ENCODE measurements at places on chromosomes 12 and 14.
A peak's percentile ranks its signal among the peaks of the same experiment; 100 is the strongest.

DNA sequence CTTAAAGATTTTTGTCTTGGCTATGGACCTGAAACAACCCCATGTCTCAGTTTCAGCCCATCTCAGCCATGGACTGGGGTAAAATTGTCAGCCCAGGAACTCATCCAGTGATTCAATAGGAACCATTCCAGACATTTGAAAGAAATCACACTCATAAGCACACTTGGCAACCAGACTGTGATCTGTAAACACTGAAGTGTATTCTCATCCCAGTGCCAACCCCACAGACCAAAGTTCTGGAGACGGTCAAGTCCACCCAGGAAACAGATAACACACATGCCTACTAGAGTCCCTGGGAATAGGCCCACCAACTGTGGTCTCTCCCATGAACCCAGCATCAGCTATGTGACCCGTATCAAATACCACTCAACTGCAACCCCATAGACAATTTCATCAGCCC lies 804.6 kb downstream of the TRHDE start:
- DNase-seq: no peak

DNA sequence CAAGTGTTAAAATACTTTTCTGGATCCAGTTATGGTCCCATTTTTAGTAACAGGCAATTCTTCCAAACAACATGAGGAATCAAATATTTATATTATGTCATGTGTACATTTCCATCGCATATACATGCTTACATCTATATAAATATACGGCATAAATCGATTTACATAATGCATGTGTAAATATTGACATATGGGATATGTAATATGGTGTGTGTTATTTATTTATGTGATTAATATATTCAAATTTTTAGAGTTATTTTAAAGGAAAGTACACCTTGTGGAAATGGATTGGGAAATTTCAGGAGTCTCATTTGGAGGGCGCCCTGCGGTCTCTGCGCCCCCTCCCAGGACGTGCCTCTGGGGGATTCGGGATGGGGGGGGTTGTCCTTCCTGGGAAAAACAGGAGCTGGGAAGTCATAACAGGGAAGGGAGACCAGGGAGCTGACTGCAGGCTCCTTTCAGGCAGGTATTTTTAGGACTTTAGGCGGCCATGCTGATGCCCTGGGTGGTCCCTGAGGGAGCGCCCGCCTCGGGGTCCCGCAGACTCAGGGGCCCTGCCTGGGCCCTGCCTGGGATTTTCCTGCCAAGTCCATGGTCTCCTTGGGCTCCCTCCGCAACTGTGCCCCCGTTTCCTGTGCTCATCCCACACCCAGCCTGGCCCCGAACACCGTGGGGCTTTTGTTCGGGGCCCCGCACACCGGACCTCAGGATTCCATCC lies 82.7 kb upstream of the SFSWAP start:
- no peak for DNase-seq

- DNase-seq: no peak
Measured at GRCh38 chr12:32402946-32403345, 3.6 kb downstream of the FGD4 start.

DNA sequence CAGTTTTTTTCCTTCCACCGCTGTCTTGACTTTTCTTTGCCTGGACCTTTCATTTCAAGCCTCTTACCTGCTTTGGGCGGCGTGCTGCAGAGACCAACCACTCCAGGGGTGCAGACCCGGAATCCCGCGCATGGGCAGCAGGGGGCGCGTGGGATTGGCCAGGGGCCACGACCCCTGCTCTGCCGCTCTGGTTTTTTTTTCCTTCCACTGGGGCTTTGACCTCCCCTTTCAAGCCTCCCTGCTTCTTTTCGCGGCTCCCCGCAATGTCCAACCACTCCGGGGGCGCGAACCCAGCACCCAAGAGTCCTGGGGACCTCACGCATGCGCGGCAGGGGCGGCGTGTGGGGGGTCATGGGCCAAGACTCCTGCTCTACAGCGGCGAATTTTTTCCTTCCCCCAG lies 325.1 kb downstream of the ALG10 start:
- DNase-seq: peak; percentile 35

DNA sequence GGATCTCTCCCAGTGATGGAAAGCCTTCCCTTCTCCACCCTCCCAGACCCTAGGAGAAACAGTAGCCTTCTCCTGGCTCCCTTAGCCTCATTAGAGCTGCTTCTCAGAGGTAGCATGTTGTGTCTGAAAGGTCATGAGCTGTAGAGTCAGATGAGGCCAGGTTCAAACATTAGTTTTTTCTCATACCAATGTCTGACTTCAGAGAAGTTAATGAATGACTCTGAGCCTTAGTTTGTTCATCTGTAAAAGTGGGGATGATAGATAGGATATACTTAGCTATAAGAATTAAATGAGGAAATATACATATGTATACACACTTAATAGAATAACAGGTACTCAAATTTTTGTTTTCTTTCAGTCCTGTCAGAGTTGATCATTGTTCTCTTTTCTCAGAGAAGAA lies 523 bp downstream of the SLC6A13 start:
- DNase-seq: no peak

- no peak for DNase-seq
Measured at GRCh38 chr14:95531969-95532368, 2.9 kb upstream of the GLRX5 start.

DNA sequence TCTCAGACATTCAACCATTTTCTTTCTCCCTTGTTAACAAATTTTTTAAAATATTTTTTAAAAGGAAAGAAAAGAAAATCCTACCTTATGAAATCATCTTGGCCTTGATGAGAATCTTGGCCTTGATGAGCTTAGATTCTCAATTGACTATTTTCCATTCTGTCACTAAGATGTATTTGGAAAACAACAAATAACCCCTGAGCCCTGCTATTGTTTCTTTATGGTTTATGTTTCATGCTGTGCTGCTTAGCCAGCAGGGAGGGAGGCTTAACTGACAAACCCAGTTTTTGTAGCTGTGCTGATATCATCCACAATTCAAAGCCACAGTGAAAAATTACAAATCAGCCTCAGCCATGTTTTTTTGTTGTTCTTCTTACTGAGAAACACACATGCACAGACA lies 404.1 kb downstream of the RAD51B start:
- no peak for DNase-seq

GRCh38 chr14:102551995-102552705 lies 40.3 kb upstream of the RCOR1 start:
- no peak for DNase-seq

- DNase-seq: no peak
Measured at GRCh38 chr12:54967461-54967860, 17.1 kb downstream of the TESPA1 start.

DNA sequence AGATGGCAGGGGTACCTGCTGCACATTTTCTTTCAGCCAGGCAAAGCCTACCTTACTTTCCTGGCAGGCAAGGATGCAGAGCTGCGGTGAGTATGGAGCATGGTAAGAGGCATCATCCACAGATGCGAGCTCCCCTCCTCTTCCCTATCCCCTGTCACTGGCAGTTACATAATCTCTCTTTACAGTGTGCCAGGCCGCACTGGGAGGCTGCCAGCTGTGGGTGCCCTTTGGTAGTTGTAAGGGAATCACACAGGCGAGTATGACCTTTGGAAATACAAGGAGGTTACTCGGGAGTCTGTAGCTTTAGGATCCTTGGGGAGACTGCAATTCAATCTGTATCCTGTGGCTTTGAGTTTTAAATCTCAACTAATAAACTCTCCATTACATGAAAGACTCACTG lies 132.5 kb downstream of the KTN1 start:
- DNase-seq: no peak

- DNase-seq: no peak
Measured at GRCh38 chr12:41910578-41911320, 233.9 kb downstream of the GXYLT1 start.

GRCh38 chr12:131442337-131442918 lies 268.5 kb upstream of the SFSWAP start:
- DNase-seq: no peak

- no peak for DNase-seq
Measured at GRCh38 chr12:20508962-20509361, 140.6 kb downstream of the PDE3A start.

- DNase-seq: no peak
Measured at GRCh38 chr12:1703771-1704722, 13.2 kb downstream of the ADIPOR2 start.

- DNase-seq: no peak
Measured at GRCh38 chr12:53222806-53223261, 9.2 kb downstream of the RARG start.

GRCh38 chr14:101875041-101875726 lies 89.2 kb upstream of the DYNC1H1 start:
- DNase-seq: no peak

DNA sequence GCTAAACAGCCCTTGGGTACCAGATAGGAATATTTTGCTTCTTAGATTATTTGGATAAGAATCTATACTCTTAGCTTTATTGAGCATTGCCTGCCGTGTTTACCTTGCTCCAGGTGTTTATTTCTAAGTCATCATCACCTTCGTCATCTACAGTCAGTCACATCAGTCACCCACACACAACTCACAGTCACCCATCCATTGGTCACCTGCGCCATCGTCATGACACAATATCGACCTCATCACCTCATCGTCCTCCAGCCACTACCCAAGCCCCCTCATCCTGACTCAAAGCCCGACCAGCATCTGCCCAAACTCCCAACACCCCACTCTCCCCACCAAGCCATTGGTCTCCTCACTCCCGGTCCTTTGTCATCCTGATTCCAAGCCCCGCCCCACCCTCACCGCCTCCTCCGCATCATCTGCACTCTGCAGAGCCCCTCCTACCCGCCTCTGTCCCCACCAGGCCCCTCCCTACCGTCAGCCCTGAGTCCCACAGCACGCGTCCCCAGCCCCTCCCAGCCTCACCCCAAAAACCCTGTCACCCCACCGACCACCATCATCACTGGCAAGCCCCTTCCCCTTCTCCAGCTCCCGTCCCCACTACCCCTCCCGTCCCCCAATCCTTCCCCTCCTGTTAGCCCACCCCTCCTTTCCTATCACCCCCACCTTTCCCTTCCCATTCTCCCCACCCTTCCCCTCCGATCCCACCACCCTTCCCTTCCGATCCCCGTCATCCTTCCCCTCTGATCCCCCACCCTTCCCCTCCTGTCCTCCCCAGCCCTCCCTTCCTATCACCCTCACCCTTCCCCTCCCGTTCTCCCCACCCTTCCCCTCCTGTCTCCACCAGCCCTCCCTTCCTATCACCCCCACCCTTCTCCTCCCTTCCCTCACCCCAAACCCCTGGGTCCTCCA lies 9.8 kb downstream of the DLK1 start:
- no peak for DNase-seq

GRCh38 chr14:92753250-92753649 lies 4.8 kb upstream of the LGMN start:
- no peak for DNase-seq

- DNase-seq: no peak
Measured at GRCh38 chr14:68473069-68473468, 319.8 kb downstream of the ZFP36L1 start.
